Mesenteric fat pad (tissue), 1 donor: ENCODE measurements at places on chromosomes 16 and 17. TPM values are rescaled to one million over a fixed set of nuclear protein-coding genes. Genes with fewer than 3 reads are reported as not detected.

GRCh38 chr17:1078831-1079561 lies 82.1 kb downstream of the TIMM22 start:
- DNase-seq: no peak

The MYO15B gene
- total RNA-seq: 110 TPM

The MT3 gene
- not detected for total RNA-seq

The SNX20 gene
- total RNA-seq: 3.6 TPM
